Body of pancreas (tissue), 4 donors: ENCODE measurements at places on chromosomes 6 and 20. TPM values are rescaled to one million over a fixed set of nuclear protein-coding genes. Genes with fewer than 3 reads are reported as not detected.

BNIP5 gene
- total RNA-seq = 0.52 TPM

- peaks cover 5% of the 10 kb centered on the region for H3K4me1 ChIP-seq
- no peaks in the 10 kb centered on the region for H3K36me3 ChIP-seq
- no peak overlapping the region for H3K4me3 ChIP-seq
These were observed 9.7 kb upstream of the SLCO4A1 start for GRCh38 chr20:62632575-62633090.

LSM14B gene
- 12.2 TPM for total RNA-seq

TFAP2D gene
- total RNA-seq = not detected

KCNQ5 gene
- 1.0 TPM for total RNA-seq
